ENCODE measurements at places on chromosomes 4 and X.

GRCh38 chr4:155442267-155443105, 65.7 kb upstream of the MAP9 start:
- H3K27me3 ChIP-seq: no peaks in the 10 kb centered on the region
- H3K4me1 ChIP-seq: no peaks in the 10 kb centered on the region
- peak; percentile 32 for DNase-seq
- H3K36me3 ChIP-seq: no peaks in the 10 kb centered on the region

DNA sequence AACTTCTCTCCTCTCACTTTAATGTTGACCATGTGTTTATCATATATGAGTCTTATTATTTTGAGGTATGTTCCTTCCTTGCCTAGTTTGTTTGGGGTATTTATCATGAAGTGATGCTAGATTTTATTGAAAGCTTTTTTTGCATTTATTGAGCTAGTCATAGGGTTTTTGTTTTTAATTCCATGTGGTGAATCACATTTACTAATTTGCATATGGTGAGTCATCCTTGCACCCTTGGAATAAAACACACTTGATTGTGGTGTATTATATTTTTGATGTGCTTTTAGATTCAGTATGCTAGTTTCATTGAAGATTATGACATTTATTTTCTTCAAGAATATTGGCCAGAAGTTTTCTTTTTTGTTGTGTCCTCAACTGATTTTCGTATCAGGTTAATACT, 464.6 kb downstream of the PCDH18 start:
- H3K4me1 ChIP-seq: no peaks in the 10 kb centered on the region
- H3K4me3 ChIP-seq: no peak overlapping the region
- no peak overlapping the region for H3K27ac ChIP-seq
- H3K27me3 ChIP-seq: no peaks in the 10 kb centered on the region
- DNase-seq: no peak

DNA sequence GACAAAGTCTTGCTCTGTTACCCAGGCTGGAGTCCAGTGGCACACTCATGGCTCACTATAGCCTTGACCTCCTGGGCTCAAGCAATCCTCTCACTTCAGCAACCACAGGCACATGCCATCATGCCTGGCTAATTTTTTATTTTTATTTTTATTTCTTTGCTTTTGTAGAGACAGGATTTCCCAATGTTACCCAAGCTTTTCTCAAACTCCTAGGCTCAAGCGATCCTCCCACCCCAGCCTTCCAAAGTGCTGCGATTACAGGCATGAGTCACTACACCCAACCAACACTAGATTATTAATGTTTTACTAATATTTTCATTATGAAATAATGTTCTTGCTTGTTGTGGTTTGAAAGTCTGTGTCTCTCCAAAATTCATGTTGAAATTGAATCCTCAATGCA, 5.2 kb upstream of the ACTRT1 start:
- H3K27me3 ChIP-seq: no peaks in the 10 kb centered on the region
- no peaks in the 10 kb centered on the region for H3K4me1 ChIP-seq
- H3K36me3 ChIP-seq: no peaks in the 10 kb centered on the region
- H3K4me3 ChIP-seq: no peak overlapping the region

GRCh38 chr4:25769251-25769650, 93.5 kb downstream of the SEL1L3 start:
- no peak overlapping the region for H3K4me3 ChIP-seq
- no peaks in the 10 kb centered on the region for H3K27me3 ChIP-seq
- no peak for DNase-seq
- H3K27ac ChIP-seq: no peak overlapping the region
- H3K36me3 ChIP-seq: no peaks in the 10 kb centered on the region

GRCh38 chrX:107666931-107667330, 38.6 kb downstream of the PRPS1 start:
- H3K4me3 ChIP-seq: no peak overlapping the region
- H3K27ac ChIP-seq: no peak overlapping the region
- no peaks in the 10 kb centered on the region for H3K4me1 ChIP-seq
- H3K27me3 ChIP-seq: no peaks in the 10 kb centered on the region
- no peaks in the 10 kb centered on the region for H3K36me3 ChIP-seq

All from HepG2 (cell line).